ENCODE measurements at places on chromosomes 7 and 10. TPM values are rescaled to one million over a fixed set of nuclear protein-coding genes. Genes with fewer than 3 reads are reported as not detected.

Gene EGR2
- total RNA-seq = 1.6 TPM

DNA sequence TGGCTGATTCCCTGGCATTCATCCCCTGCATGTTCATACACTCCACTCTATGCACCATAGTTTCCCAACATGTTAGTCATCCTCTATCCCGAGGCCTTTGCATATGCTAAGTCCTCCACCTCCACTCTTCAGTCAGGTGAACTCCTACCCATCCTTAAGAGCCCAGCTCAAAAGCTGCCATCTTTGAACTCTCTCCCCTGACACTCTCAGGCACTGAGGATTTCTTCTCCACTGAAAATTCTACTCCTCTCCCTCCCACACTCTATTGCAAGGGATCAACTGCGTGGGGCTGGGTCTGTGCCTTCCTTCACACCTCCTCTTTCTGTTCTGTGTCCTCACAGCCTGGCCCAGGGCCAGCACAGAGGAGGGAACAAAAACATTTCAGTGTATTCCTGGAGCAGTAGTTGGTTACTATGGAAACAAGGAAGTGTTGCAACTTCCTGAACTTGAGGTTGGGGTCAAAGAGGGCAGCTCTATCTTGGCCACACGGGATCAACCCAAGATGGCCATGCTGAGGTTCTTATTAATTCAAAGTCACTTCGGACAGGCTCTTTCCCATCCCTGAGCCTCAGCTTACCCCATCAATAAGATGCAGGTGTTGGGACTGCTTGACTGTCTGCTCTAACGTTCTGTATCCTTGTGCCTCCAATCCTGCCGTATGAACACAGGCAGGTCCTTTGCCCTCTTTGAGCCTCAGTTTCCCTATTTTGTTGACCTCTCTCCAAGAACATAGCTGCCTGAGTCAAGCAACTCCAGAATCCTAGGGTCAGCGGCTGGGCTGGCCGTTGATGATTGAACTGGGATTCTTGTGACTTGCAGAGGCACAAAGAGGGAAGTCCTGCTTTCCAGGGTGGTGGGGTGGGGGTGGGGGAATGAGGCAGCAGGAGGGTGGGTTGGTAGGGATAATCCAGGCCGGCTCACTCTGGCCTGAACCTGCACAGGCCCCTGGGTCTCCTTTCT, 15.5 kb downstream of the ZMIZ1 start:
- peak; percentile 94 for DNase-seq

Gene PPP1R17
- not detected for total RNA-seq

GRCh38 chr7:151256410-151257045, 8.0 kb upstream of the SMARCD3 start:
- no peak for DNase-seq

- DNase-seq = no peak
Observed at GRCh38 chr10:4633186-4633585, 192.8 kb upstream of the AKR1E2 start.

GRCh38 chr10:101851411-101852116, 8.0 kb upstream of the KCNIP2 start:
- no peak for DNase-seq

Gene AGMO
- total RNA-seq = 0.66 TPM

DNA sequence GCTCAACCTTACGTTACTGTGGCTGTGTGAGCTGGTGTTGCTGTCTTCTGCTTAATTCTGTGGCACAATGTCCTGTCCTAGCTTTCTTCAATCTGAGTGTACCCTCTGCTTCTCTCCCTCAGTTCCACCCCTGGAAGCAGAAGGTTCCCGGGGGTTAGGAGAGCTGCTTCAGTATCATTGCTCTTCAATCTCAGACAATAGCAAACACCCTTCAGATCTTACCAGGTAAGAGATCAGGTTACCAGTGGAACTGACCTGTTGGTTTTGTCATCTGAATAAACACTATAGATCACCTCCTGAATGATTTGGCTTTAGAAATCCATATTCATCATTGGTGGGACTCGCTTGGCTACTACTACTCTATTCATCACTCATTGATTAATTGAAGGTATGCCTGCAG, 48.4 kb downstream of the DNAJB9 start:
- no peak for DNase-seq

GRCh38 chr10:97361537-97361901, 27.0 kb upstream of the FRAT2 start:
- DNase-seq = no peak

DNA sequence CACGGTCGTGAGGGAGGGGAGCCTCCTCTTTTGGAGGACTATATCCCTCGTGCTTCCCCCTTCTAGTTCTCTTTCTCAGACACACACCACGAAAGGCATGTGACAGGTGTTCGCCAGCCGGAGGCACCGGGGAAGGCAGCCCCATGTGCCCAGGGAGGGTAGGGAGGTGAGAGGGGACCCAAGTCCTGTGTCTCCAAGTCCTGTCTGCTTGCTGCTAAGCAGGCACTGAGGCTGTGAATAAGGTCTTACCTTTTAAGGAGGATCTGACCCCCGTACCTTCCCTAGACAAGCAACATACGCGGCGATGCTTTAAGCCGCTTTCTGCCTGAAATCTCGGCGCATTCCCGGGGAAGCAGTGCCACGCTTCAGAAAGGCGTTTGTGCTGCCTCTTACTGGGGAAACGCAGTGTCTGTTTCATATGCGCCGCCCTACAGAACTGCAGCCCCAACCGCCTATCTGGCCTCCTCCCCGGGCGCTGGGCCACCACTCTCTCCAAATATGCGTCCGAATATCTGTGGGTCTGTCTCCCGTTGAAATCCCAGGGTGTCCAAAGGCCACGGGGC, 770 bp downstream of the PLXNA4 start:
- peak; percentile 64 for DNase-seq

DNA sequence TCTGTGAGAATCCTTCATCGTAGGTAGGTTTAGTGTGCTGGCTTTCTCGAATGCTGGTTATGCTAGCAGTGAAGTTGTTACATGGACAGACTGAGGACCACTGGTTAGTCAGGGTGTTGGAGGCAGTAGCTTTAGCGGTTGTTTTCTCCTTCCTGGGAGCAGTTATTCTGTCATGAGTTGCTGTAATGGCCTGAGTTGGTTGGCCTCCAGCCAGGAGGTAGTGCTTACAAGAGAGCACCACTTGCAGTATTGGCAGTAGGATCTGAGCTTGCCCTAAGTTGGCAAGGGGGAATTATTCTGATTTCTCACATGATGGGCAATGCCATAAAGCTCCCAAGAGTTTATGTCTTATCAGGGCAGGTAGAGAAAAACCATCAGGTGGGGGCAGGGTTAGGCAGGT, 58.0 kb downstream of the IPMK start:
- peak; percentile 47 for DNase-seq

Gene SMARCD3
- 89.8 TPM for total RNA-seq

Gene PKD2L1
- not detected for total RNA-seq

Gene HHEX
- 3.5 TPM for total RNA-seq
